H7 (cell line): ENCODE measurements at places on chromosomes 4 and X.
A peak's percentile ranks its signal among the peaks of the same experiment; 100 is the strongest.

DNA sequence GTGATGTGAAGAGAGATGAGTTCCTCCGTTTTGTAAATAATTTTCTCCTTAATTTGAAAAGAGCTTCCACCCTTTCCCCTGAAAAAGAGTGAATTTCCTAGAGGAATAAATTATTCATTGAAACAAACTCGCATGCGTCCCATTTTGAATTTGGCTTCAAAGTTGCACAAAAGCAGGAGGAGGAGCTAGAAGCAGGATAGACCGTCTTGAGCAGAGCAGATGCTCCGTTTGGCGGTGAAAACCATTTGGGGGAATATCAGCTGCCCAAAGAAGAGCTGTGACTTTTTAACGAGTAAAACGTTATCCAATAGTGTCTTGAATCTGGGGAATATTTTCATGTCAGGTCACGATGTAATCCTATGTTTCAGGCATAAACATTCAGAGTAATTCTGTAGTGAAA lies 42.0 kb downstream of the FAM149A start:
- DNase-seq, result no peak

DNA sequence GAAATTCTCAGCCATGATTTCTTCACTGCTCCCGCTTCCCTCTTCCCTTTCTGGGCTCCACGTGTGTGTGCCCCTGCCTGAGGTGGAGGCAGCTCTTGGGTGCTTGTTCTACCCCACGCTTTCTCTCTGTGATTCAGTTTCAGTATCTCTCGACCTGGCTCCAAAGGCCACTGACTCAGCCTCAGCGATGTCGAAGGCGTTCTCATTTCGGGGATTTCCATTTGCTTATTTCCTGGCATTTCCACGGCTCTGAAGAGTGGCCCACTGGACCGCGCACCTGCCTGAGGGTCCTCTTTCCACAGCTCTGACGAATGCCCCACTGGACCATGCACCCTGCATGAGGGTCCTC lies 52.4 kb downstream of the GAK start:
- DNase-seq, result no peak

DNA sequence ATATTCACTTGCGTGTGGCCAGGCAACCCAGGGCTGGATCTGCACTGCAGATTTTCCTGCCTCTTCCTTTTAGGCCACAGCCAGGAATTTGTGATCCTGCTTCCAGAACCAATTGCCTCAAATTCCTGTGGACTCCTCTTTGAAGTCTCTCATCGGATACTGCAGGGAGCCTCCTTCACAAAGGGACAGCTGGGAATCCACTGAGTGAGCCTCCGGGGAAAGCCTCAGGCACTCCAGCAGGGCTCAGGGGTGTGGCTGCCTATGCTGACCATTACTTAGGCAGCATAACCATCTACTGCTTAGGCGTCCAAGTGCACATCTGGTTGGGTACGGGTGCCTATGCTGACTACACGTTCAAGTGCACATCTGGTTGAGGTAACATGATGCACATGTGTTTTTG lies 321.5 kb downstream of the NLGN4X start:
- DNase-seq, result peak; percentile 42

DNA sequence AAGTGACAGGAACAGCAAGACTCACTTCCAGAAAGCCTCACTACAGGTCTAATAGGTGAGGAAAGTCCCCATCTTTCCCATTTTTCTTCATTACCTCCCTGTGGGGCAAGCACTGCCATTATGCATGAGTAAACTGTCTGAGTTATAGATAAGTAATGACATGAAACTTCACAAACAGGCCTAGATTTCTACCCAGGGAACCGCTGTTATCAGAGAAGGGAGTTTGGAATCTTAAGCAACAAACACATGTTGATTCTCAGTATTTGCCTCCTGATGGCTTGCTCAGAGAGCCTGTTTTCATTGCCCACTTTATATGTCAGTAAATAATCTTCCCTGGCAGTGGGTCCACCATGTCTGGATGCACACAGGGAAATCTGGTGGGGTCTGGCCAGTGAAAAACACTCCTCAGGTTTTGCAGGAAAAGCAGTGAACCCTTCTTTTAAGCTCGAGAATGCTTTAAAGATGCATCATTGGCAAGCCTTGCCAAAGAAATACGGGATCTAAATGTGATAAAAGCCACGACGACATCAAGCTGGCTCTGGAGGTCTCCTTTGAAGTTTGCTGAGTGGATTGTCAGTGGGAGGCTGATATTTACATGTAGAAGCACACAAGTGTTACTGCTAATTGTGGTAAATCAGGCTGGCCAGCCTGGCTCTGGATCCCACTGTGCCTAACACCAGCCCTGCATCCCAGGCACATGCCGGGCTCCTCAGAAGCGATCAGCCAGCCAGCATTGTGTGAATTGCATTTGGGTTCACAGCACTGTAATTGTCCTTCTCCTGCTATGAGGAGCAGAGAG lies 25.2 kb downstream of the PDGFRA start:
- no peak for DNase-seq

- peak; percentile 72 for DNase-seq
Measured at GRCh38 chr4:1402021-1402515, 4.2 kb downstream of the NKX1-1 start.

DNA sequence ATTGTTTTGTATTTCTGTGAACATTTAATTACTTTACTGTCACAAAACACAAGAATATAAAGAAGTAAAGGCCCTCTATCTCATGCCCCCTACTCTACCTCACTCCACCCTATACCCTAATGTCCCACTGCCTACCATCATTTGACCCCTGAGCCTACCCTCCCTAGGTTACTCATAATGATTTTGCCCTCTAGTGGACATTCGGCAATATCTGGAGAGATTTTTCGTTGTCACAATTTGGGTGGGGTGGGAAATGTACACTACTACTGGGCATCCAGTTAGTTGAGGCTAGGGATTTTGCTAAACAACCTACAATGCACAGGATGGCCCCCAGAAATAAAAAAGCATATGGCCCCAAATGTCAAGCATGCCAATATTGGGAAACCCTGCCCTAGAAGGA lies 10.2 kb downstream of the TEX13A start:
- no peak for DNase-seq

GRCh38 chrX:11040405-11040804 lies 70.7 kb upstream of the HCCS start:
- no peak for DNase-seq

DNA sequence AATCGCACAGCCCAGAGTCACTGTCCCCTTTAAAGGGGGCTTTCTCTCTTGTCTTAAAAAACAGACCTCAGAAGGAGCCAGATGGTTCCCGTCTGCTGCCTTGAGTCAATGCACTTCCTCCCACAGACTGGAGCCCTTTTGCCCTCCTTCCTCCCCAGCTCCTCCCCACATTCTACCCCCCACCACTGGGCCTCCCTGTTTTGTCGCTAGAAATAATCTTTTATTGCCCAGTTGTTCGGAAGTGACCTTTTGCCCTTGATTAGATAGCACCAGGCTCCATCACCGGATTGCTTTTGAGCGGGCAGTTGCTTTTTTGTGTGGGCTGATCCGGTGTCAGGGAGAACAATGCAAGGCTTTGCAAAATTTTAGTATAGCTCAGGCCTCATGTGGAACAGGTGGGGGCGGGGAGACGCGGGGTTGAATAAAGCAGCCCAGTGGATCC lies 47.7 kb downstream of the SPRY1 start:
- peak; percentile 58 for DNase-seq

DNA sequence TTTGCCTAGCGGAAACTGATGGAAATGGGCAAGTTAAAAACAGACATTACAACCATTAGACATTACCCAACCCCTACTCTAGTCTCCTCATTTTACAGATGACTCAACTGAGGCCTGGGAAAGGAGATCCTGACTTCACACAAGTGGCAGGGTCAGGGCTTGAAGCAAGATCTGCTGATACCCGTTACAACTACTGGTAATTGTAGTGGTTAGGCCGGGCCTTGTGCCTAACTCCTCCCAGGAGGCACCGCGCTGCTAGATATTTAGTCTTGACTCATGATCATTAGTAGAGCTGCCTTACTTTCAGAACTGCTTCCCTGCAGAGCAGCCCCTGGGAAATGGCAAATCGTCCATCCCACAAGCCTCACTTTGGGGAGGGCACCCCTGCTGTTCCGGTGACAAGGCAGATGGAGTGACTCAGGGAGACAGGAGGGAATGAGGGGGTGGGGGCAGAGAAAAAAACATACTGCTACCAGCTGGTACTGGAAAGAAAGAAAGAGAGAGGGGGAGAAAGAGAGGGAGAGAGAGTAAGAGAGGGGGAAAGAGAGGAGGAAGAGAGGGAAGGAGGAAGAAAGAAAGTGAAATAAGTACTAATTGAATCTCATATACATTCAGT lies 12.2 kb downstream of the ARHGEF6 start:
- peak; percentile 49 for DNase-seq

- no peak for DNase-seq
Measured at GRCh38 chrX:151780621-151781020, 46.1 kb downstream of the CNGA2 start.

- no peak for DNase-seq
Measured at GRCh38 chr4:78766650-78767049, 9.5 kb upstream of the BMP2K start.

- no peak for DNase-seq
Measured at GRCh38 chrX:17669891-17670290, 67.4 kb upstream of the SCML1 start.

GRCh38 chr4:188161167-188161566 lies 21.9 kb downstream of the TRIML1 start:
- no peak for DNase-seq

DNA sequence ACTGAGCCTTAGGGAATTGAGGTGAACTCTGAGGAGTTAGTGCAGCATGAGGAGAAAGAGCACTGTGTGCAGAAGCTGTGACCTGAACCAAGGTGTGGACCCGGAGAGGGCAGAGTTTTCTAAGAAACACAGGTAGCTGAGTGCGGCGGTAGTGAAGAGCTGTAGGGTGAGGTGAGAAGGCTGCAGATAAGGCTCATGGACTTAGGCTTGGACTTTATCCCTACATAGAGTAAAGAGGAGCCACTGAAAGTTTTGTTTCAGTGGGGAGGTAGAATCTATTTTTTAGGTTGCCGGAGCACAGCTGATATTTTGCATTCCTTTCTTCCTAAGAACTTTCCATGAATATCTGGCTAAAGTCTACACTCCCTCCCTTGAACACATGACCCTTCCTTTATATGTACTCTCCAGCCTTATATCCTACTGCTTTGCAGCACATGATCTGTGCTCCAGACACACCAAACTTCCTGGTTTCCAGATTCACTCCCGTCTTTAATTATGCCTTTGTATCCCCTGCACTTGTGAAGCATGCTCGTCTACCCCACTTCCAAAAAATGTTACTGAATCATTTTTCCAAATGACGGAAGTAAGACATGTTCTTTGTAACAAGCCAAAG lies 10.6 kb upstream of the PGRMC2 start:
- no peak for DNase-seq

GRCh38 chr4:6880691-6881090 lies 28.9 kb upstream of the TBC1D14 start:
- DNase-seq, result no peak

- DNase-seq, result no peak
Measured at GRCh38 chrX:110180928-110181310, 137.0 kb downstream of the AMMECR1 start.

DNA sequence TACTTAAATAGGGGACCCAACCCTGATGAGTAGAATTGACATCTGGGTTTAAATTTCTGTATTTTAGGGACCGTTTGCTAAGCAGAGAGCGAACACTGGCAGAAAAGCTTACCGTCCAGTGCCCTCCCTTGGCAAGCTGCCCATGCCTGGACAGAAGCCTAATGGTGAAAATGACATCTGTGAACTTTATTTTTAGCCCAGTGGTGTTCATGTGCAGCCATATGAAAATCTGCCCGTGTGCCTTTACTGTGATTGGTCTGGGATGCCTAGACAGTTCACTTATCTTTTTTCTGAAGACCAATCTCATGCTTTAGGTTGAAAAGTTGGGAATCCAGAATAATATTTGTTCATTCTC lies 1.1 kb downstream of the STBD1 start:
- no peak for DNase-seq

DNA sequence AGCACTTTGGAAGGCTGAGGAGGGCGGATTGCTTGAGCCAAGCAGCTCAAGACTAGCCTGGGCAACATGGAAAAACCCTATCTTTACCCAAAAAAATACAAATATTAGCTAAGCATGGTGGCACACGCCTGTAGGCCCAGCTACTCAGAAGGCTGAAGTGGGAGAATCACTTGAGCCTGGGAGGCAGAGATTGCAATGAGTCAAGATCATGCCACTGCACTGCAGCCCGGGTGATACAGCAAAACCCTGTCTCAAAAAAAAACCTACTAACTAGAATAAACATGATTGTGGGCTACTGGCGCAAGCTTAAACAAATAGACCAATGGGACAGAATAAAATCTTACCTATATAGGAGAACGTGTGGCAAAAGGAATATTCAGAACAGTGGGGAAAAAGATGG lies 7.3 kb downstream of the CDKL2 start:
- DNase-seq, result no peak

DNA sequence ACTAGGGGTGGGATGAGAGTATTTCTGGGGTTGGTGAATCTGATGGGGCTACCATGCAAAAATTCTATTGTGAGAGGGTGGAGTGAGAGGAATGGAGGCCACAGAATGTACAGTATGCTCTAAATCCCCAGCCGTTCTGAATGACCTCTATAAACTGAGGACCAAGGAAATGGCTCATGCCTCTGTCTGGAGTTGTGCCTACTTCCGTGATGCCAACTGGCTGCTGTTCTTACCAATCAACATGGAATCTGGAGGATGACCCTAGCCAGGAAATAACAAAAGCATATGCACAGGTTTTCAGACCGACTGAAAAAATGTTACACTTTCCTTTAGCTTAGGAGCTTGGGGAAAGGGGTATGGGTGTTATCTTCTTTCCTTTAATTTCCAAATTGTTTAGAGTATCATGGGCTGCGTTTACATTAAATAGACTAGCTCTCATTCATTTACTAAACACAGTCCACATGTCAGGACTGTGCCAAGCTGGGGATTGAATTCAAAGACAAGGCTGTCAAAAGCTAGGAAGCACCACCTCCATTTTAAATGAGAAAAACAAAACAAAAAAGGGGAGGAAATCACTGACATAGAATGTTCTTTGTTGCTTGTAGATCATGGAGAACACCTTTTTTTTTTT lies 20.2 kb upstream of the CCKAR start:
- no peak for DNase-seq

DNA sequence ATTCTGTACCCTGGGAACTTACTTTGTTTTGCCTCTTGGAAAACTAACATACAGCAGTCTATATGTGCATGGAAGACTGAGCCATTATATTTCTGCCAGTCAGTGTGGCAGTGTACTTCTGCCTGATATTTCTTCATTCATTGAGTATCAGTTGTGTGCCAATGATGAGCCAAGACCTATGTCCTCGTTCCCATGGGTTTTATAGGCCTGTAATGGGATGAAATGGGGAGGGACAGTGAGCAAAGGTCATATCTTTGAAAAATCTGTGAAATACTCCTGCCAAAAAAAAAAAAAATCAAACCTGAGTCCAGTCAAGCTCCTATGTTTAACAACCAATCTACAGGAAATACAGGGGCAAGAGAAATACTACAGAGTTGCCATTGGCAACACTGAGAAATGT lies 9.1 kb downstream of the NSD2 start:
- no peak for DNase-seq
